Pulmonary artery endothelial cell (primary cell): ENCODE measurements at places on chromosomes 6 and 20.

DNA sequence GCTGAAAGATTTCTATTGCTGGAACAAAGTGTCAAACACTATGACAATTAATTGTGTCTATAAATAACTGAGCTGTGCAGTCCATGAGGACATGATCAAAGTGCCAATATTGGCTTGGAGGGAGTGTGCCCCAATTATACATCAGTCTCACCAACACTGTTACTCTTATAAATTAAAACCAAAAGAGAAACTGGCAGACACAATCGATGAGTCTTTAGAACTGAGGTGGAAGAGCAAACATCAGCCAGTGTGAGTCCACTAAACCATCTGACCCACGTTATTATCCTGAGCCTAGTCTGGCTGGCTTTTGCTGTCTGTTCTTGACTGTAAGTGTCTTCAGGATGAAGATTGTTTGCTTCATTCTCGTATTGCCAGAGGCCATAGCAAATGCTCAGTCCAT lies 98.9 kb downstream of the OLIG3 start:
- DNase-seq = no peak

GRCh38 chr20:61886721-61887595 lies 178.7 kb downstream of the TAF4 start:
- no peak for DNase-seq

GRCh38 chr6:109449064-109449794 lies 6.3 kb downstream of the MICAL1 start:
- no peak for DNase-seq

DNA sequence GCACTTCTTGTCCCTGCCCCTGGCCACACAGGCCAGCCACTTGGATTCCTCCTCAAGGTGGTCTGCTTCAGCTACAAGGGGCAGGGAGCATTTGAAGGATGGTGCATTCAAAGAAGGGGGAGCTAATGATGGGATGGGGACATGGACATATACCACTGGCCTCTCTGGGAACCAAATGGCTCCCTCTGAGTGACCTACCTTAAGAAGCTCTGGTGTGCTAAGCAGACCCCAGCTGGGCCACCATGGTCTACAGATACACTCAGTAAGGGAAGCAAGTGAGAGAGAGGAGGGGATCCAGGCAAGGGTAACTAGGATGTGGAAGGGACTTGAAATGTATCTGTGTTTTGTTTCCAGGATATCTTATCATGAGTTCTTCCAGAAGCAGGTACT lies 62.4 kb downstream of the TTI1 start:
- DNase-seq = no peak

DNA sequence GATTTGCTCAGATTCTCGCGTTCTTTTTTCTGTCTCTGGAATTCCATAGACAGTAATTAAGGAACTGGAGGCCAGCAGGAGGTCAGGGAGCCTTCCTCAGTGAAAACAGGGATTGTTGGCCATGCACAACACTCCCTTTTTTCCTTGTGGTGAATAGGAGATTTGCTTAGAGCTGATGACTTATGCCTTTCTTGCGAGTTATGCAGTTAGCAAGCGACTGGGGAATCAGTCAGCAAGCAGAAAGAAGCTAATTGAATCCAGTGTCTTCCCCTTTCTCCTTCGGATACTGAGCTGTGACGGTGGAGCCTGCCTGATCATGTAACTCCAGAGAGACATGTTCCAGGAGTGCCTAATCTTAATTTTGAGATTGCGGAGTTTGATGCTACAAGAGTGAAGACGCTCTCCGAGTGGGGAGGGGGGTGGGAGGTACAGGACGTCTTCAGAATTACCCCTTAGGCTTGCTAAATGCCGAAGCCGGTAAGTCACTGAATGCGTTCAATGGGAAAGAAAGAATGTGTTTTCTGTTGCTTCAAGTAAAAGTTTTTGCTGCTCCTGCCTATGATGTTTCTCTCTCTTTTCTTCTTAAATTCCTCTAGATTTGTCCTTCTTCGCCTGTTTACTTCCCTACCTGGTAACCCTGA lies 165.9 kb downstream of the SASH1 start:
- DNase-seq = no peak

- DNase-seq = no peak
Observed at GRCh38 chr6:157813191-157813590, 9.9 kb upstream of the SNX9 start.

DNA sequence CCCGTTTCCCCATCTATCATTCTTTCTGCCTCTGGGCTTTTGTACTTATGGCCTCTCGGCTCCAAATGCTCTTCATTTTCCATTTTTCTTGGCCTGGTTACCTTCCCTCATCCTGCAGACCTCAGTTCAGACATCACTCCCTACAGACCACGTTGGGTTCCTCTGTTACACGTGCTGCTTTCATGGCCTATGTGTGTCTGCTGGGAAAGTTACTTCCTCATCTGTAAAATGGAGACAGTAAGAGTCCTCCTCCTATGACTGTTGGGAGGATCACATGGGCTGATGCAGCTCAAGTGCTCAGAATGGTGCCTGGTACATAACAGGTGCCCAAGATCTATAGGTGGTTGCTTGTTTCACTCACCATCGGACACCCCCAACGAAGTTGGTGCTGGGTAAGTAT lies 13.5 kb downstream of the KCNK17 start:
- DNase-seq = no peak

- peak; percentile 46 for DNase-seq
Observed at GRCh38 chr6:117498159-117498558, 15.7 kb downstream of the DCBLD1 start.

DNA sequence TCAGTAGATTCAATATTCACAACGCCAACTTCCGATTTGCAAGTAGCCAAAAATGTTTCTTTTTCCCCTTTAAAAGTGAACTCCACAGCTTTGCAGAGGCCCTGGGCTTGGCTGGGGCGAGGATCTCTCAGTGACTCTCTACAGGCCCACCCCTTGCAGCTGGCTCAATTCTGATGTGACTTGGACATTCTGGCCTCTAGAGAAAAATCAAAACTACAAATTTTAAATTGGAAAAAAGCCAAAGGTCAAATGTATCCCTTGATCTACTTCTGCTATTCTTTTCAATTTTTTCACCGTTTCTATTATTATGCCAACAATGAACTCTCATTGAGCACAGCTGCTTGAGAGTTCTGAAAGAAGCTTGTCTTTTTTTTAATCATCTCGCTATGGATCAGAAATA lies 245.9 kb upstream of the HS3ST5 start:
- DNase-seq = no peak

GRCh38 chr6:153401751-153402150 lies 270.7 kb upstream of the RGS17 start:
- DNase-seq = no peak

DNA sequence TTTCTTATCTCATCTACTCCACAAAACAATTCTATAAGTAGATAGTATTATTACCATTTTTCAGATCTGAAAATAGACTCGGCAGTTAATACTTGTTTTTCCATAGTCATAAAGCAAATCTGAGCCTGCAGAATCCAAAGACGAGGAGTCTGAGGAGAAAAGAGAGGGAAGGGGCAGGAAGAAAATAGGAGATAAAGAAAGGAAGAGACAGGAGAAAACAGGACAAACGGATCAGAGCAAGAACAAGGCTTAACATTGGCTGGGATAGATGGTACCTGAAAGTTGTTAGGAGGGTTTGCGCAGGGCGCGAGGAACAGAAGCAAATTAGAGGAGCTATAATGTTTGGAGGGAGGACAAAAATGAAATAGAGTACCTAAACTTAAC lies 639 bp upstream of the PPIL1 start:
- no peak for DNase-seq

DNA sequence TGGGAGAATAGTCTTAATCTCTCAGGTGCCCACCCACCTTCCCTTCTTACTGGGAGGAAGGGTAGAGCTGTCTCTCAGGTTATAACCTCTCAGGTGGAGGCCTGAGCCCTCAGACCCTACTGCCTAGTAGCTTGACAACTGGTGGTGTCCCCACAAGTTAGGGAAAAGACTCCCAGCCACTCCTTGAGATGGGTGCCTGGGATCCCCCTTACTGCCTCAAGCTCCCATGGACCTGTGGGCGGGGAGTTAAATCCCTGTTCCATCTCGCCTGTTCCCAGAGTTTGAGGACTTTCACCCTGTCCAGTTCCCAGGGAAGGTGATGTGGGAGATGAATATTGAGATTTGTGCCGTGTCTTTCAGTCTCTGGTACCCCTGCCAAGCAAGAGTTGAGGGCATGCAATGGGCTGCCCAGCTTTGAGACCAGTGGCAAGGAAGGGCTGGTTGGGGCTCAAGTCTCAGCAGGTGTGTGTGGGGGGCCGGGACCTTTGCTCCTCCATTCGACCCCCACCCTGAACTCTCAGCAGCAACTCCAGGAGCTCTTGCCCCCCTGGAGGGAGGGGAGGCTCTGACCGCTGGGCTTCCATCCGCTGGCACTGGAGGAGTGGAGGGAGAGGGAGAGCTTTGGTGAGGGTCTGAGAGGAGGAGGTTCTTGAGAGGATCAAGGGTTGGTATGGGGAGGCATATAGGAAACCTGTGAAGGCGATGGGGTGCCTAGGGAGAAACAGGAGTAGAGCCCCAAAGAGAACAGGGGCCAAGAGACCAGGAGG lies 1.1 kb upstream of the PBX2 start:
- DNase-seq = no peak

- no peak for DNase-seq
Observed at GRCh38 chr20:11156922-11157321, 483.1 kb upstream of the JAG1 start.

DNA sequence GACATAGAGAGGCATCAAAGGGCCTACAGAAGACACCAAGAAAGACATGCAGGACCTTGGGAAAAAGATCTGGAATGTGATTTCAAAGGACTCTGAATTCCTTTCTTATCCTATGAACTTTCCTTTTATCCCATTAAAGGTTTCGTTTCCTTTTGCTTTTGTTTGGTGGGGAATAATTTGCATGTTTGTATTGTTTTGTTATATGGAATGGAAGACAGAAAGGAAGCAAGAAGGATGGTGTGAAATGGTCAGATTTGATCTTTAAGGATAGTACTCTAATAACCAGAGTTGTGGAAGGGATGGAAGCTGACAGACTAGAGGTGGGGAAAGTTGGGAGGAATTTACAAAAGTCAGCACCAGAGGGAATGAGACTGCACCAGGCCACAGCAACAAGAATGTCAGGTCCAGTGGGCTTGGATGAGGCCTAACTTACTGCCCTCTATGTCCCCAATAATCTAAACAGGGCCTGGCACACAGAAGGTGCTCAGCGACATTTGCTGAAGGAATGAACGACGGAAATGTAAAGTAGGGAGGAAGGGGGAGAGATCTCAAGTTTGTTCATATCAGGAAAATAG lies 173.7 kb downstream of the FOXA2 start:
- DNase-seq = no peak

DNA sequence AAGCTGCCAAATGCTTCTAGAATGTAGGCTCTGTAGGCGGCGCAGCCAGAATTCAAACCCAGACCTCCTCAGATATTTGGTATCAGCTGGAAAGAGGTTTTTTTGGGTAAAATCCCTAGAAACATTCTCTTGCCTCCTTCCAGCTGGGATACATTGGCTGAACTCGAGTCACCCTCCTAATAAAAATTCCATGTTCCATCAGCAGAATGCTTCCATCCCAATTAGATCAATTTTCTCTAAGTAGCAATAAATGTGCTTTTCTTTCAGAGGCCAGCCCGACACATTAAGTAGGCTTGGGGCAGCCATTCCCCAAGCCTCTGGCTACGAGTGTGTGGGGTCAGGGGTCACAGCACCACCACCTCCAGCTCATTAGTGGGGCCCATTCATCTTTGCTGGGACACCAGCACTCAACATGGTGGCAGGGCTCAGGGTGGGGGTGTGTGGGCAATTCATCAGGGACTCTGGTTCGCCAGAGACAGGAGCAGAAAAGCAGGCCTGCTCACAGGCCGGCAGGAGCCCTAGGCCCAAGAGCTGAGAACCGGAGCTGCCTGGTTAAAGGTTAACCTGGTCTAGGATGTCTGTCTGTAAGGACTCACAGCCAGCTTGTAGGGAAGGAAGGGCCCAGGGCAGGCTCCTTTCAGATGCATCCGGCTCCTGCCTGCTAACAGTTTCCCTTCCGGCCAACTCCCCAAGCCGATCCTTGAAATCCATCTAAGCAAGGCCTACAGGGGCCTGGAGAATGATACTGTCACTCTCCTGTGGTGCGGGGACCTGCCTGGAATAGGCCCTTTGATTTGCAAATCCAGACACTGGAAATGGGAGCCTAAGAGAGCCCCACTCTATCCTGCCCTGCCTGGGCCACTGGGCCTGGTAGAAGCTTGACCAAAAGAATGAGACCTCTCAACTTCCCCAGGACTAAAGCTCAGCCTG lies 159.1 kb upstream of the TOP1 start:
- DNase-seq = no peak

GRCh38 chr6:164037171-164037870 lies 622.8 kb downstream of the QKI start:
- no peak for DNase-seq

GRCh38 chr6:32079566-32080290 lies 29.4 kb downstream of the TNXB start:
- no peak for DNase-seq

- no peak for DNase-seq
Observed at GRCh38 chr20:19967445-19967844, 49.7 kb upstream of the NAA20 start.

DNA sequence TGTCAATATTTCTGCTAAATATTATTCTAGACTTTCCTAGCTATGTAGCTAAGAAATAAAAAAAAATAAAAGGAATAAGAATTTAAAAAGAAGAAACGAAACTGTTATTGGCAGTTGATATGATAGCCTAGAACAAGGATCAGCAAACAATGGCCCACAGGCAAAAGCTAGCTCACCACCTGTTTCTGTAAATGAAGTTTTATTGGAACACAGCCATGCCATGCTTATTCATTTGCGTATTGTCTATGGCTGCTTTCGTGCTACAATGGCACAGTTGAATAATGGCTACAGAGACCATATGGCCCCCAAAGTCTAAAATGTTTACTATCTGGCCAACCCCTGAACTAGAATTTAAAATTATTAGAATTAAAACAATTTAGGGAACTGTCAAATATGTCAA lies 952.6 kb upstream of the MAP3K7 start:
- no peak for DNase-seq

- DNase-seq = no peak
Observed at GRCh38 chr6:10837622-10837994, 731 bp downstream of the MAK start.

- DNase-seq = no peak
Observed at GRCh38 chr6:135738636-135739035, 112.9 kb upstream of the PDE7B start.

GRCh38 chr6:47061309-47062300 lies 19.5 kb upstream of the ADGRF1 start:
- peak; percentile 7 for DNase-seq
